Peyer's patch (tissue), 4 donors: ENCODE measurements at places on chromosomes 1 and 21.

GRCh38 chr1:85025940-85026339 lies 22.4 kb downstream of the MCOLN3 start:
- no peak for DNase-seq

GRCh38 chr21:25581582-25581981 lies 25.7 kb downstream of the MRPL39 start:
- DNase-seq: no peak

DNA sequence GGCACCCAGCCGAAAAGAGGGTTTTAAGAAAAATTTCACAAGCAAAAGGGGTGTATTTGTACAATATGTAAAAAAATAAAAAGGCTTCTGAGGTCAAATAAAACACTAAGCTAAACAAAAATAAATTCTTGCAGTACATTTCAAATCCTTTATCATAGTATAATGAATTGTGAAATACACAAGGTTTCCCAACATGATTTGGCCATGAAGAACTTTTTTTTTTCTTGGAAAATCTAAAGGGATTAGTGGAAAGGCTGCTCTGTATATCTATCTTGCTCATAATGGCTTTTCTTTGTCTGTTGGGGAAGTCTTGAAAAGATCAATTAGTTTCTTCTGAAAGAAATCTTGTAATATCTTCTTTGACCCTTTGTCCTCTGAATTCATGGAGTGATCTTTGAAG lies 593.4 kb downstream of the PLPP3 start:
- DNase-seq: no peak

GRCh38 chr1:159009704-159010361 lies at the start of gene IFI16:
Gene IFI16 (plus strand): TSS chr1:159009907. CDS start chr1:159014681, 4,774 bp downstream.
- DNase-seq: no peak

GRCh38 chr1:168469690-168470089 lies 74.1 kb downstream of the XCL2 start:
- no peak for DNase-seq
